Neural crest cell (in vitro differentiated cells): ENCODE measurements at places on chromosomes 2 and 18.
A peak's percentile ranks its signal among the peaks of the same experiment; 100 is the strongest.

- DNase-seq = no peak
Observed at GRCh38 chr2:149056541-149057255, 18.2 kb downstream of the LYPD6B start.

- DNase-seq = no peak
Observed at GRCh38 chr2:85888020-85888683, 638 bp downstream of the ST3GAL5 start.

- DNase-seq = no peak
Observed at GRCh38 chr2:30149976-30150375, 3.2 kb downstream of the YPEL5 start.

DNA sequence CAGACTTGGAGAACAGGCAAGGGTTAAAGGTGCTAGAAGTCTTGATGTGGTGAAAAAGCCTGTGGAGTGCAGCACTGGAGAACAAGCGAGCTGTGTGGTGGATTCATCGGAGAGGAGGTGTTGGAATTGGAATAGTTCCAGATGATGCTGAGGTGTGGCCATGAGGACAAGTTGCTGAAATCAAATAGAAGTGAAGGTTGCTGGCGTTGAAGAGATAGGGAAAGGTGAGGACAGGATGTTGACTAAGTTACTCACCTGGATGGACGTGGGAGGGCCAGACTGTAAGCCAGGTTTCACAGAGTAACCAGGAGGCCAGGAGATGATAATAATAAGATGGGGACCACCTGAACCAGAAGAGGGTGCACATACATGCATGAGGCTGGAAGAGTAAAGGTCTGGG, 173.4 kb downstream of the DIS3L2 start:
- no peak for DNase-seq

DNA sequence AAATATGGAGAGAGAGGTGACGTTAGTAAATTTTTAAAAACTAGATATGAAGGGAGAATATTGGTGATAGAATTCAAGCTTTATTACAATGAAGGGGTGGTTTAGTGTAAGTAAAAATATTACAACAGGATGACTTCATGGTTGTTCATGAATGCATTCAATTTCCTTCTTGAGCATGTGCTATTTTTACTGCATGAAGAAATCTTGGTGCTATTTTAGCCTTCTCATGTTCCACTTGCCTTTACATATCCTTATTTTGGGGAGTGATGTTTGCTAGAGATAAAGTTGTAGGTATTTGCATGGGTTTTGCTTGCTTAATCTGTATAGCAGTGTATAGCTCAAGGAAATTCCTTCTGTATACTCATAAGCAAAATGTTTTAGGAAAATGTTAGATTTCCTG, 195.0 kb upstream of the MMADHC start:
- DNase-seq = no peak

GRCh38 chr18:62407660-62408059, 82.5 kb downstream of the TNFRSF11A start:
- DNase-seq = no peak

GRCh38 chr2:169080250-169081069, 11.1 kb downstream of the DHRS9 start:
- DNase-seq = no peak

GRCh38 chr2:85266146-85267041, 61.4 kb downstream of the TGOLN2 start:
- peak; percentile 69 for DNase-seq

- DNase-seq = peak; percentile 57
Observed at GRCh38 chr2:96801005-96801785, 14.9 kb upstream of the CNNM3 start.

DNA sequence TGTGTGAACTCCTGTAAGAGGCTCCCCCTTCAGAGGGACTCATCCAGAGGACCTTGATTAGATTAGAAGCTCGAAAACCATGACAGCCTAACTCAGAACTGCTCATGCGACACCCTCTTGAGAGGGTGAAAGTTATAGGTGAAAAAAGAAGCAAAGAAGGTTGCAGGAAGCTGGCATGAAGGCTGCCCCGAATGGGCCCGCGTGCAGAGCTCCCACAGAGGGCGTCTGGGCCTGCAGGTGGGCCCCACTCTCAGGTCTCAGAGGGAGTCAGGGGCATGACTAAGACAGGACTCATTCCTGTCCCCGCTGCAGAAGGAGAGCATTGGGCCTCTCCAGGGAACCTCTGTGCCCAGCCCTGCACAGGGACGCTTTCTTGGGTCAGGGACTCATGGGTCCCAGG, 235.4 kb downstream of the EIPR1 start:
- DNase-seq = no peak

DNA sequence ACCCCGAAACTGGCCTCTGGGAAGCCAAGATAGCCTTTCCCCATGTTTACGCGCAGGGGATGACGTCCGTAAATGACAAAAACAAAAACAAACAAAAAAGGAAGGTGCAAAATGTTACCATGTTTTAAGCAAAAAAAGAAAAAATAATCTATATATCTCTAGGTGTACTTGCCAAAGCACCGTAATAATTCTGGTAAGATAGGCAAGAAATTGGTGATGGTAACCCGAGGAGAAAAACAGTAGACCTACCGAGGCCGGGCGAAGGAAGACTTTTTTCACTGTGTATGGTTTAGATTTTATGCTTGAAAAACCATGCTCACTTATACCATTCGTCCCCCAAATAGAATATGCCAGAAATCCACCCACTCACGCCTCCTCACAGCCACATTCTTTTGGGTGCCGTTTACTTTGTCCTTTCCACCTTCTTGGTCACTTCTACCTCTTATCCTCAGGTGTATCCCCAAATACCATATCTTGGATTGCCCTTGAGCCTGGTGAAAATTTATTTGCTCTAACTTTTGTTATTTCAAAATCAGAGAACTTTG, 8.0 kb downstream of the GATA6 start:
- DNase-seq = no peak

DNA sequence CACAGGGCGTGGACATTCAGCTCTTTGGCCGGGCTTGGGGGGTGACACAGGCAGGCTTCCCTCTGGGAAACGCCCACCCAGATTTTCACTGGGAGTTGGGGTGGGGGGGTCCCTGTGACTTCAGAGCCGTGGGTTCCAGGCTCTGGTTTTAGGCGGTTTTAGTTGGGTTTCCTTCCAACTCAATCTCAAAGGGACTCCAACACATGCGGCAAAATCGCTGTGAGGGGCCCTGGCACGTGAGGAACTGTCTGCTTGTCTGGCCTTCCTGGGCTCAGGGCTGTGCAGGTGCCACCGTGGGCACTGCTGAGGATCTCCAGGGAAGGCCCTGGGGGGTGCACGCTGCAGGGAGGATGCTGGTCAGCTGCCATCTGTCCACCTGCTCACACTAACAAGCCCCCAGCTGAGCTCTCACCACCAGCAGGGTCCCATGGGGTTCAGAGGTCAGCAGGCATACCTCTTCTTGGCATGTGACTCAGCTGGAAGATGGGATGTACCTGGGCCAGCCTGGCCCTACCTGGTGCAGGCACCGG, 11.7 kb downstream of the HS6ST1 start:
- DNase-seq = no peak

GRCh38 chr2:56483081-56483480, 299.3 kb downstream of the CCDC85A start:
- DNase-seq = no peak

DNA sequence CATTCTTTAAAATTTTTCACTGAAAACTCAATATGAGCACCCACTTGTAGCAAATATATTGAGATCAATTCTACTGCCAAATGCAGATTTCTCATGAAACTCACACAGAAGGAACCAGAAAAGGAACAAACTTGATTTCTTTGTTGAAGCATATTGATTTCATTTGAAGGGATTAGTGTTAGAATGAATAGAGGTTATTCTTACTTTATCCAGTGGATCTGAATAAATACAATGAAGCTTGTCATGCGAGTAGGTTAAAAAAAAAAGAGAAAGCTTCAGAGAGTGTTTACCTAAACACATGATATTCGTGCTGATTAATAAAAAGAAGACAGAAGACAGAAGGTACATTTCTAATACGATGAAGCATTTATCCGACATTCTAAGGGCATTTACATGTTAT, 226.7 kb upstream of the ZSWIM2 start:
- no peak for DNase-seq

GRCh38 chr18:26495287-26495686, 53.1 kb downstream of the KCTD1 start:
- DNase-seq = no peak

DNA sequence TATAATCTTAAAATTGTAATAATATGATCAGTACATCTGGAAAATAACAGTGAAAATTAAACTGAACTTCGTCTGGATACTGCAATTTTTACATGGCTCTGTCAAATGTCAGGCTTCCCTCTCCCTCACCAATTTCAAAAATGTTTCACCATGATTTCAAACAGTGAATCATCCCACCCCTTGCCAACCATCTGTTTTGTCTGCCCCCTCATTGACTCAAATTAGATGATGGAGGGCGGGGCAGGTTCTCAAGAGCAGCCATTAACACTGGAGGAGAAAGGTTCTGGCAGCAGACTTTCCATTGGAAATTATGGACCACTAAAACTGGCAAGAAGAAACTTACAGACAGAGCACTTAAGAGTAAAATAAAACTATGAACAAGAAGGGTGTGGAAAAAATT, 1195.7 kb upstream of the ZEB2 start:
- DNase-seq = no peak

DNA sequence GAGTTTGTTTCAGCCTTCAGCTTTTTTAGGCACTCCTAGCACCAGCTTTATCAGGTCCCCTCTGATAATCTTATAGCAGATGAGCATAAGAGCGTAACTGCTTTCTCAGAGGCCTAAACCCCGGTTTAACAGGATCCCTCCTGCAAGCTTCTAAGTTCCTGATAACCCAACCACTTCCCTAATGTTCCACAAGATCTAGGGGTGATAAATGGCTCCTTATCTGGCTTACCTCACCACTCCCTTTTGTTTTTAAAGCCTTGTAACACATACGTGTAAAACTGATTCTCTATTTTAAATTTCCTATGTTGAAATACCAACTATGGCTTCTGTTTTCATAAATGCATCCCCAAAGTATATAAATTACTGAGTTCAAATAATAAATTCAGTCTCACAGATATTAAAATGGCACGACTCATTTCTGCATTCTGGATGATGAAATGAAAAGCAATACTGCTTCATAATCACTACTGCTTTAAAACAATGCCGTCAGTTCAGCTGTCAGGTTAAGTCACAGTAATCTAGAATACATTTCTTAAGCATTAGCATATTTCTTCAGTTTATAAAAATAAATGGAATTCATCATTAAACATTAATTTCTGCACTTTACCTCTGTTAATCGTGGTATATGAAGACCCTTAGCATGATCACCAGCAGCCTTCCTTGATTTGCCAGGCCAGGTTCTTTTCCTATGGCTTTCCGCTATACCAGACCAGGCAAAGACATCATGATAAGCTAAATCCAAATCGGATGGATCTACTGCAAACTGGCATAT, 126.3 kb downstream of the C2orf74 start:
- no peak for DNase-seq

- DNase-seq = no peak
Observed at GRCh38 chr2:37671816-37672103, 318 bp upstream of the CDC42EP3 start.

GRCh38 chr2:7672027-7672684, 754.9 kb downstream of the RNF144A start:
- DNase-seq = peak; percentile 68

DNA sequence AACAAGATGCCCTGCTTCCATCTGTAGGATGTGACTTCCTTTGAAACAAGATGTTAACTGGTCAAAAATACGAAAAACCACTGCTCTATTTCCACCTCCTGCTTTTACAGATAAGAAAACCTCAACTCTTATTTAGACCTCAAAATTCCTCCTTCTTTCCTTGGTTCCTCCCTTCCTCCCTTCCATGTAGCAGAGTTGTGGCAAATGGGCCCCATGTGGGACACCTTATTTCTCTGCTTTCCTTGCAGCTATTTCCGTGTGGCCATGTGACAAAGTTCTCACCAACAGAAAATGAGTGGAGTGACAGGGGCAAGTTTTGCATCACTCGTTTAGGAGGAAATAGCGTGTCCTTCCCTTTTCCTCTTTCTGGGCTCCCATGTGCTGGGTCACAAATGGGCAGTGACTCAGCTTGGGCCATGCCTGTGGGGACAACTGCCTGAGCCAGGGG, 69.4 kb upstream of the SMAD2 start:
- DNase-seq = no peak

DNA sequence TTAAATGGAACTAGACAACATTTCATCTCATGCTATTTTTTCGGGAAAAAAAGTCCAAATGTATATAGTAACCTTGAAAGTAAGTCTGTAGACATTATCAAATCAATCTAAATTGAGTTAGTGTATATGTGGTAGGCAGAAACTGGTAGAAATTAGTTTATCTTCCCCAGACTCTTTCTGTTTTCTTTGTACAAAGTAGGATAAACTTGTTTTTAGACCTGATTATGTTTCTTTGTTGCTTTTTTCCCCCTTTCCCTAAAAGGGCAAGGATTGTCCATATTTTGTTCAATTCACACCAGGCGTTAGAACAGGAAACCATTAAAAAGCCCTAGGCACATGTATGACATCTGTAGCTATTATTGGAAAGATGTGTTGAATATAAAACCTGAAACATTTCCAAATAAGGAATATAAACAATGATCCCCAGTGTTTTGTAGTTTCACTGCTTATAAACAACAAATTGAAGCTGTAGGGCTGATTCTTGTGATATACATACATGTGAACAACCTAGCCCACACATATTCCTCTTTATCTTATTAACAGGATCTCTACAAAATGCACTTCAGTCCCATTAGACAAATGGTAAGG, 528.3 kb downstream of the PARD3B start:
- DNase-seq = no peak

DNA sequence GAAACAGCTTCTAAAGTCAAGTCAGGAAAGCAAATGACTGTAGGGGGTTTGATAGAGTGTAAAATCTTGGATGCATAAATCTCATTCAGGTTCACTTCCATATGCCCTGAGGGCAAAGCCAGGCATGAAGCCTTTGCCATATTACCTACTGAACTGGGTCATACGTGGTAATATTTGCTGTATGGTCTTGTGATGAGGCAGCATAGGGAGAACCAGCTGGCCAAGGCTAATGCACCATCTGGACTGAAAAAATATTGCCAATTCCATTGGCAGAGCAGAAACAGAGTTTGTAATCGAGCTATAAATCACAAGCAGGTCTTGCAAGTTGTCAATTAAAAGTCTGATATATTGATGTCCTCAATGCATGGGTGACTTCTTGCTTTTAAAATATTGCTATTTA, 243.8 kb downstream of the ERBB4 start:
- no peak for DNase-seq

- no peak for DNase-seq
Observed at GRCh38 chr18:51107082-51107481, 77.1 kb downstream of the SMAD4 start.

GRCh38 chr18:46700066-46700824, 43.2 kb upstream of the LOXHD1 start:
- DNase-seq = no peak

GRCh38 chr2:96409820-96410164, 74.2 kb downstream of the NCAPH start:
- DNase-seq = no peak

GRCh38 chr2:1950474-1950873, 206.2 kb upstream of the PXDN start:
- DNase-seq = no peak

DNA sequence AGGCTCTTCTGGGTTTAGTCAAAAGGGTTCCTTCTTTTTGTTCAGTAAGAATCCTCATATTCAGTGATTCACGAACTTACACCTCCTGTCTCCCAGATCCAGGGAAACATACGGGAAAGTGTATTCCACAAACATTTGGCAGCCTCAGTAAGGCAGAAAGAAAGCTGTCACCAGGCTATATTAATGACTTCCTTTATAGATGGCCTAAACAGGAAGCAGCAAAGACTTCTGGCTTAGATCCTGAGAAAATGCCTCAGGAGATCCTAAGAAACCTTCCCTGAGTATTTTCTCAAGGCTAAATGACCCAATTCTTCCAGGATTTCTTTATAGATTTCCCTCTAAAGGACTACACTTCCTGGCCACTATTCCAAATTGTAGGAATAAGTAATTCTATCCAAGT, 1995.5 kb upstream of the CELF4 start:
- no peak for DNase-seq
